A673 (cell line): ENCODE measurements at places on chromosomes 7 and 10.

DNA sequence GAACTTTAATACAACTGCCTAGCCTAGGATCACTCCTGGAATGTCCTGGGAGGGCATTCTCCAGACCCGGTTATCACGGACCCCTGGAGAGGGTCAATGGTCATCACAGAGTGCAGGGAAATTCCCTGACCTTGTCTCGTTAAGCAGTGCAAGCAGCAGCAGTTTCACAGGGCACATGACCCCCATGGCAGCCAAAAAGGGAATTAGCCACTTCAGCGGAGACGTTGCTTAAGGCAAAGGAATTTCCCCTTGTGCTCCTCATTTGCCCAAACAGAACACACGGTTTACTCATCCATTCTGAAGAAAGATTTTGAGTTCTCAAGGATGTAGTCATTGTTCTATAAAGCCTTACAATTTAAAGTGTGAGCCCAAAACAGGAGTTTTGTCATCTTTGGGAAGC is 260.3 kb downstream of the SNX13 start:
- H3K36me3 ChIP-seq, result no peaks in the 10 kb centered on the region
- no peaks in the 10 kb centered on the region for H3K4me1 ChIP-seq
- H3K27me3 ChIP-seq, result no peaks in the 10 kb centered on the region

- DNase-seq, result no peak
- peak overlapping the region; percentile 23 for H3K27ac ChIP-seq
- H3K36me3 ChIP-seq, result peaks cover 23% of the 10 kb centered on the region
- H3K4me1 ChIP-seq, result no peaks in the 10 kb centered on the region
- no peaks in the 10 kb centered on the region for H3K27me3 ChIP-seq
- H3K4me3 ChIP-seq, result no peak overlapping the region
Measured at GRCh38 chr7:102473271-102473991, 5.3 kb downstream of the POLR2J start.

DNA sequence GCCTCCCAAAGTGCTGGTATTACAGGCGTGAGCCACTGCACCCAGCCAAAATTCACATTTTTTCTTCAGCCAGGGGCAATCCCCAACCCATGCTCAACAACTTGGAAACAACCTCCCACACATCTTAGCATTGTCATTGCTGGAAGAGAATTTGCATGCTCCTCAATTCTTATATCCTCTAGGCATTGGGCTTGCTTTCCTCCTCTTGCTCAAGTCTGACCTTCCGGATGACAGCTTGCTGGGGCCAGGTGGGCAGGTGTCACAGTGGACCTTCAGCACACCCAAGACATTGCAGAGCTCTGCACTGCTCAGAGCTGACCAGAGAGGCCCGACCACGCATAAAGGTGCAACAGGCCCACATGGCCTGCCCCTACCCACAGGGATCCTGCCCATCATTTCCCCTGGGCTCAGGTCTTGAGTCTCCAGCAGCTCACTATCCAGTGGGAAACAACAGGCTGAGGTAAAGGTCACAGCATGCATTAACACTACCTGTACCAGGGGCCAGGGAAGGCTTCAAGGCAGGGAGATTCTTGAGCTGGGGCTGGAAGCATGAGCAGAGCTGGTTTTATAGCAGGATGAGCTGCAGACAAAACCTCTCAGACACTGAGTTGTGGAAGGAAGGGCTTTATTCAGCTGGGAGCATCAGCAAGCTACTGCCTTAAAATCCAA is 6.8 kb upstream of the GPR15LG start:
- no peak for DNase-seq
- H3K27me3 ChIP-seq, result peaks cover 14% of the 10 kb centered on the region

GRCh38 chr10:44237364-44238049 is 147.4 kb downstream of the CXCL12 start:
- H3K36me3 ChIP-seq, result no peaks in the 10 kb centered on the region
- no peaks in the 10 kb centered on the region for H3K4me1 ChIP-seq
- H3K4me3 ChIP-seq, result no peak overlapping the region
- H3K27me3 ChIP-seq, result no peaks in the 10 kb centered on the region
- no peak for DNase-seq

GRCh38 chr7:66739477-66739876 is 1.1 kb upstream of the RABGEF1 start:
- H3K4me3 ChIP-seq, result peak overlapping the region; percentile 99
- no peaks in the 10 kb centered on the region for H3K36me3 ChIP-seq
- H3K27ac ChIP-seq, result peak overlapping the region; percentile 88
- DNase-seq, result no peak
- no peaks in the 10 kb centered on the region for H3K27me3 ChIP-seq
- H3K4me1 ChIP-seq, result peaks cover 3% of the 10 kb centered on the region

GRCh38 chr7:81232084-81232799 is 313.4 kb upstream of the SEMA3C start:
- H3K4me1 ChIP-seq, result peaks cover 51% of the 10 kb centered on the region
- no peak overlapping the region for H3K27ac ChIP-seq
- no peaks in the 10 kb centered on the region for H3K27me3 ChIP-seq
- H3K36me3 ChIP-seq, result no peaks in the 10 kb centered on the region

- peaks cover 41% of the 10 kb centered on the region for H3K27me3 ChIP-seq
- no peaks in the 10 kb centered on the region for H3K4me1 ChIP-seq
- no peaks in the 10 kb centered on the region for H3K36me3 ChIP-seq
- no peak overlapping the region for H3K27ac ChIP-seq
Measured at GRCh38 chr10:116364868-116365267, 40.6 kb downstream of the CCDC172 start.

DNA sequence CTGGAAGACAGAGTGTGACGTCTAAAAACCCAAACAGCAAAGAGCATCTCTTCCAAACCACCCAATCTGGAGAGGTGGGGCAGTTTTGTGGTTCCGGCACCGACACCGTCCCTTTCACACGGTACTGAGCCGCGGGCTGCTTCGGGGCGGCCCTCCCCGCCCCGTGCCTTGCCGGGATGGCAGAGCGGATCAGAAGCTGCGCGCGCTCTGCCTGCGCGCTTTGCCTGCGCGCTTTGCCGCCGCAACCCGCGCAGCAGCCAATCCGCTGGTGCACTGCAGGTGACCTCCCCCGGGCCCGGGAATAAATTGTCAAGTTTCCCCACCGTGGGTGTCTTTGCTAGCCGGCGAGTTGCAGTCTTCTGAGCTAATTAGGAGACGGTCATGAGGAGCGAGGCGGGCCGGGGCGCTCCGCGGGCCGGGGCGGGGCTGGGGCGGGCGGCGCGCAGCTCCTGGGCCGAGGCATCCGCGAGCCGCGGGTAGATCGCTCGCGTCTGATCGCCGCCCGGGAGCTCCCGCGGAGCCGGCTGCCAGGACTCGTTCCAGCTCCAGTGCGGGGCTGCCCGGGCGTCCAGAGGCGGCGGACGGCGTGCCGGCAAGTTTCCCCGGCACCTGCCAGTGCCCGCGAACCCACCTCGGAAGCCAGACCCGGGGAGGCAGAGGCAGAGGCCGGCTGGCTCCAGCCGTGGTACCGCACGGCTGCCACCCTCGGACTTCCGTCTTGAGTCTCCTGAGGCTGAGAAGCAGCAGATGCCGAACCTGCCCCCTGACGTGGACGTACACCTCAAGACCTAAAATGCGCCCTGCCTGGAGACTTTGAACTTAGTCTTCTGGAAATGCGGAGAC is 536.0 kb upstream of the GALNT17 start:
- H3K4me3 ChIP-seq, result no peak overlapping the region
- H3K36me3 ChIP-seq, result no peaks in the 10 kb centered on the region
- no peaks in the 10 kb centered on the region for H3K4me1 ChIP-seq
- H3K27ac ChIP-seq, result no peak overlapping the region

- H3K27ac ChIP-seq, result no peak overlapping the region
- DNase-seq, result no peak
- H3K4me1 ChIP-seq, result no peaks in the 10 kb centered on the region
- no peaks in the 10 kb centered on the region for H3K27me3 ChIP-seq
Measured at GRCh38 chr10:99421233-99421739, 9.1 kb downstream of the GOT1 start.

GRCh38 chr7:117872561-117873309 is 506 bp downstream of the CTTNBP2 start:
- peaks cover 60% of the 10 kb centered on the region for H3K4me1 ChIP-seq
- peak overlapping the region; percentile 85 for H3K4me3 ChIP-seq
- peak; percentile 48 for DNase-seq
- H3K27me3 ChIP-seq, result no peaks in the 10 kb centered on the region
- no peaks in the 10 kb centered on the region for H3K36me3 ChIP-seq

- H3K36me3 ChIP-seq, result no peaks in the 10 kb centered on the region
- DNase-seq, result no peak
- no peak overlapping the region for H3K4me3 ChIP-seq
- H3K4me1 ChIP-seq, result no peaks in the 10 kb centered on the region
- H3K27ac ChIP-seq, result no peak overlapping the region
- H3K27me3 ChIP-seq, result no peaks in the 10 kb centered on the region
Measured at GRCh38 chr10:69646185-69647060, 16.4 kb downstream of the FAM241B start.

DNA sequence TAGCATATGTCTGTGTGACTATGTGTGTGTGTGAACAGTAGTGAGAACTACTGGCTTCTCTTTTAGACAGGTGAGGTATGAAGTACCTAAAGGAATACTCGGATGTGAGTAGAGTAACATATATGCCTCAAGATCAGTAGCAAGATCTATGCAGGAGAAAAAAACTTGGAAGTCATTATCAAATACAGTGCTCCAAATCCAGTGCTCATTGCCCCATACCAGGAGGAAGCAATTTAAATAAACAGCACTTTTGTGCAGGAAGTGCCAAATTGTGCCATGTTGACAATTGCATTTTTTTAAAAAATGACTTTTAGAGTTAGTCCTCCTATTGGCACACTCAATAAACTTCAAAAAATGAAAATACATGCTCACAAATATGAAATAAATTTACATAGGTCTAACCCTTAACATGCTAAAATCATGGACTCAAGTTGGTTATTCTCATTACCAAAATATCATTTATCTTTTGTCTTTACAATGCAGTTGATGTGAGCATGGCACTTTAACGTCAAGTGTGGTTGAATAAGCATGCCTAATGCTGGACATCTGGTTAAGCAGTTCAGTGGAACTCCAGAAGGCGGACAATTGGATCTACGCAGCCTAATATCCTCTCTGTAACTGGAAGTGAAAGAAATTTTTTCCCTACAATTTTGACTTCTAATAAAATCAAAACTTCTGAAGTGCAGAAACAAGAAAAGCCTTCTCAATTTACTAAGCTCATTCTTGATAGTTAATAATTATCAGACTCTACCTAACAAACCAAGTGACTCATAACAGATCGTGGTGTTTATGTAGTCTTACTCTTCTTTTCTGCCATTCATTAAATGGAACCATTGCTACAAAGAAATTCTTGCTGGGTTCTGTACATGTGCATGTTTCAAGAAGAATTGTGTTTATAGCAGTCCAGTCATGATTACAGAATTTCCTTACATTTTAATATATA is 195.2 kb downstream of the MDFIC start:
- no peak overlapping the region for H3K4me3 ChIP-seq
- H3K36me3 ChIP-seq, result no peaks in the 10 kb centered on the region
- H3K27me3 ChIP-seq, result no peaks in the 10 kb centered on the region
- no peak overlapping the region for H3K27ac ChIP-seq
- H3K4me1 ChIP-seq, result peaks cover 13% of the 10 kb centered on the region

DNA sequence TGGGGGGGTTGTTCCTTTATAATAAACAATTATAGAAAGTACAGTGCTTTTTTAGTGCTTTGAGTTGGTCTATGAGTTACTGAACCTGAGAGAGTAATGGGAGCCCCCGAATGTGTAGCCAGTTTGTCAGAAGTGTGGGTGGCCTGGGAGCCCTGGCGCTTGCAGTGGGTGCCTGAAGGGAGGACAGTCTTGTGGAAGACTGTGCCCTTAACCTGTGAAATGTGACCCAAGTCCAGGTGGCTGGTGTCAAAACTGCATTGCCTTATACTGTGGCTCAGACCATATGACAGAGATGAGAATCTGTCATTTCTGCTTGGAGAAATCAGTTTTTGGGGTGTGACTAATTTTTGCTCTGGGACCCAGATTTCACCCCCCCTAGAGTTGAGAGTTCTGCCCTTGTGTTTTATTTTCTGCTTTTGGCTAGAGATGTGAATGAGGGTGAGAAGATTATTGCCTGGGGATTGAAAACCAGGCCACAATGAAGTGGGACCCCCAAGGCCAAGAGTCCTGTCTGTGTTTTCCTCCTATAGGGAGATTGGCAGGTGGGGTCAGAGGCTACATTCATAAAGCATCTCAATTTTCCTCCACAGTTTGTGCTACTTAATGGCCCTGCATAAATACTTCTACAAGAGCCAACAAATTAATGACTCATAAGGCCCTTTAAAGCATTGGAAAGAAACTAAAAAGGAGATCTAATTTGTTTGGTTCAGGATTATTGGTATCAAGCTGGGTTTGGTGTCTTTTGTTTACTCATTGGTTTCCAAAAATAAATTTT is 24.1 kb upstream of the CARD11 start:
- H3K36me3 ChIP-seq, result no peaks in the 10 kb centered on the region
- no peak overlapping the region for H3K4me3 ChIP-seq
- H3K27me3 ChIP-seq, result no peaks in the 10 kb centered on the region

DNA sequence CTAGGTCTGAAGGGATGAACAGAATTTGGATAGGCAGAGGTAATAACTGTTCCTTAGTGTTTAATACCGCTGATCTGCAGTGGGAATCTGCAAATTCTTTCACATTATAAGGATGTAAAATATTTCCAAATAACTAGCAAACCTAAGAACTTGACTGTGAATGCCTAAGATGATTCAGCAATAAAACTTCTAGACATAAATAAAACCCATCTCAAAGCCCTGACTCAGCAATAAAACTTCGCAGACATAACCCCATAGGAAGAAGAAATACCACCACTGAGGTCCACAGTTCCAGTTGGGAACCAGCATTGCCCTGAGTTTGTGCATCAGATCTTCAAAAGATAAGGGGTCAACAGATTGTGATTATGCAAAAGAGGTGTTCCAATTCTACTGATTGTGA is 354.2 kb downstream of the GFRA1 start:
- H3K4me1 ChIP-seq, result no peaks in the 10 kb centered on the region
- no peaks in the 10 kb centered on the region for H3K36me3 ChIP-seq
- H3K27me3 ChIP-seq, result no peaks in the 10 kb centered on the region
- H3K27ac ChIP-seq, result no peak overlapping the region
- no peak overlapping the region for H3K4me3 ChIP-seq

- no peaks in the 10 kb centered on the region for H3K4me1 ChIP-seq
- H3K4me3 ChIP-seq, result no peak overlapping the region
- H3K27ac ChIP-seq, result no peak overlapping the region
Measured at GRCh38 chr10:80540136-80540535, 2.4 kb downstream of the SH2D4B start.
